ENCODE measurements at places on chromosomes 5 and 9.

DNA sequence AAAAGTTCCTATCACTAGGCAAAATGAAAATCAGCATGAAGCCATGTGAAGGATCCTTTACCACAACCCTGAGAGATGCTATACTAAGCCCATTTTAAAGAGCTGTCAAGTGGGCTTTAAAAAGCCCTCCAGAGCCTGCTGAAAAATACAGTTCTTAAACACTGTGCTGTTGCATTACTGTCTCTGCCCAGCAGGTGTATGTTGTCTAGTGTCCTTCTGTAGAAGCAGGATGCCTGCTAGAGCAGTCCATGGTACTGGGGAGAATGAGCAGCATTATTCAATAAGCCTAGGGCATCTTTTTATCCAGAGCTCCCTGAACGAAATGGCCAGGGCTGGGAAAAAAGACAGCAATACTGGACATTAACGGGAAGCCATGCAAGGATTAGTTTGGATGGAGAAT is 126.2 kb upstream of the PLCXD3 start:
- no peak for DNase-seq

DNA sequence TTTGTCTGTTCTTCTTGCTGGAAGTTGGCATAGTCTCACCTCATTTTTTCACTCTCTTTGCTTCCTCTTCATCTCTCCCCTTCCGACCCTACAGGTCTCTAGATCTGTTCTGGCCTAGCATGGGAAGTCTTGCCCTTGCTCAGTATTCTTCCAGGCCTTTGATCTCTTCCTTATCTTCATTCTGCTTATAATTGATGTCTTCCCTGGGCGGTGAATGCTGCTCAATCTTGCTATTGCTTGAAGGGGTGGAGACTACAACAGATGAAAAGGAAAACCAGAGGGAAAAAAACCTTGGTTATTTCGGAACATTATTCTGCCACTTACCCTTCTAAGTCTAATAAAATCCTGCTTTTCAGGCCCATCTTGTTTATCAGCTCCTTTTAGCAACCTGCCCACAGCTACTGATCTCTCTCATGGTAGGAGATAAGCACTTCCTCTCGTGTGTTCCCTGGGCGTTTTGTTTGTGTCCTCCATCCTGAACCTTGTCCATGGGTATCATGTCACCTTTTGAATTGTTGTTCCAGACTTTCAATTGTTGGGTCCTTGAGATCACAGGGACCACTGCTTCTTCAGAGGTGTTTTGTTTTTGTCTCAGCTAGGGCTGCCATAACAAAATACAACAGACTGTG is 375.6 kb downstream of the ADGRV1 start:
- no peak for DNase-seq

GRCh38 chr9:99582814-99583213 is 238.9 kb upstream of the NR4A3 start:
- no peak for DNase-seq

GRCh38 chr9:135818718-135819475 is 88.4 kb downstream of the CAMSAP1 start:
- no peak for DNase-seq

DNA sequence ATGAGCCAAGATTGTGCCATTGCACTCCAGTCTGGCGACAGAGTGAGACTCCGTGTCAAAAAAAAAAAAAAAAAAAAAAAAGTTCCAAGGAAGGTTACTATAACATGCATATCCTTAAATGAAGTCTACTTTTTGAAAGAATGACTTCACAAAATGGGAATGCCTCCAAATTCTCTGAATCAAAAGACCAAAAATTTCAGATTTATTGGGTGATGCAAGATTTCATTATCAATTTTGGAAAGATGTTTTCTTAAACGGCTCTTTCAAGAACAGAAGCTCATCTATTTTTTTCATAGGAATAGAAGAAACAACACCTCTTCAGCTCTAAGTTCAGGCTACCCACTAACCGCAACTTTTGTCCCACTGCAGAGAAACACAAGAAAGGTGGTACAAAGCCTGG is 69.9 kb downstream of the AUH start:
- no peak for DNase-seq

GRCh38 chr5:10214041-10214440 is 35.6 kb downstream of the ATPSCKMT start:
- no peak for DNase-seq

- DNase-seq: no peak
Observed at GRCh38 chr9:91391412-91391811, 29.7 kb upstream of the AUH start.

DNA sequence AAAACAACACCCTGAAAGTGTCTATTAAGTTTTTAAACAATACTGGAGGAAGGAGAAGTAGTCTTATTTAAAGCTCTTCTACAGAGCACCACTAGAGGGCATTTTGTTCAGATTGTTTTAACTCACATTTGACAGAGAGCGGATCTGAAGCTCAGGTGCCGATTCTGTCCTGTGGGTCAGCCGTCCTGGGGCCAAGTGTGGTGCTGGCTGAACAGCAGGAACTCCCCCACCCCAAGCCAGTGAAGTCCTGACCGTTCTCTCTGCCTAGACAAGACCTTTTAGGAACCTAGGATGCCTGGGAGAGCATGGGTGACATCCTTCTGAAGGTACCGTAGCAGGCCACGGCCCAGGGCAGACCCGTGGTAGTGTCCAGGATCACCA is 3.9 kb downstream of the EXOC3 start:
- DNase-seq: peak; percentile 9

DNA sequence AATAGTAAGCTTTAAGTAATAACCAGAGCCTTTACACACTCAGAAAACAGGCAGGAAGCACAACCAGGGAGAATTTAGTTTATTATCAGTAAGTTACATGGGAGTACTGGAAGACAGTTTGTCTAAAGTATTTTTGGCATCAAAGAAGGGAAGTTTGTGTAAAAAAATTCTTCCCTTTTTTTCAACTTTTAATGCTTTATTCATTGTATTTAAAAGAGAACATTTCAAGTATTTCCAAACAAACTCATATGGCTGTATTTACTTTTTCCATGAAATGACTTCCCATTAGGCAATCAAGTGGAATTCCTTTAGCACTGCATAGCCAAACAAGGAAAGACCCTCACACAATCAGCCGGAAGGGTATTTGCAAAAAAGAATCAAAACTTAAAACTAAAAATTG is 26.7 kb downstream of the RNF145 start:
- no peak for DNase-seq

- peak; percentile 59 for DNase-seq
Observed at GRCh38 chr5:176902911-176903664, 3.9 kb upstream of the HK3 start.

DNA sequence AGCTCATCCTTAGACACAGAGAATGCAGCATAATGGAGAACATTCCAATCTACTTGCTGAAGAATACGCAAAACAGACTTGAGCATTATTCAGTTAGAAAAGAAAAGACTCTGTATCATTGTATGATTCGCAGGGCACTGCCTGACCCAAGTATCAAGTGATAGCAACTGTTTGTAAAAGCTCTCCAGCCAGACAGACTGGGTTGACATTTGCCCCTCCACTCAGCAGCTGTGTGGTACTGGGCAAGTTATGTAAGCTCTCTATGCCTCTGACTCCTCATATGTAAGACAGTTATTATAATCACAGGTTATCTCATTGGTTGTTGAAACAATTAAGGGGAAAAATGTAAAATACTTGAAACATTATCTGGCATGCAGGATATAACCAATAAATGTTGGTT is 505.0 kb downstream of the ELAVL2 start:
- no peak for DNase-seq

DNA sequence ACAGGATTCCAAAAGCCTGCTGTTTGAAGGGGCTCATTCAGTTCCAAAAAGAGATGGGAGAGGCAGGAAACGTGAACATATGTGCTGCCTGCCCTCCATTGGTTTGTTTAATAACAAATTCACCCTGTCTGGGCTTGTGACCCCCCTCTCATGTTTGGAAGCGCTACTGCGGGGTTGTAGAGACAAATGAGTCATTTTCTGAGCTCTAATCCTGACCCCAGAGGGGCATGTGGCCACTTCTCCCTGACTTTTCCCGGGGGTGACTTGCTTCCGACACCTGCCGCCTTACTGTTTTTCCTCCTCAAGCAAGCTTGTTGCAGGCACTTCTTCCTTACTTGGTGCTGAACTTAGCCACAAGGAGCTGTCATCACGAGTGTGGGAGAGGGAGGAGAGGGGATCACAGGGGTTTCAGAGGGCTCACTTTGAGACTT is 75.9 kb downstream of the LMNB1 start:
- DNase-seq: no peak
